Suppressor macrophage (primary cell): ENCODE measurements at places on chromosomes 1 and 21.

DNA sequence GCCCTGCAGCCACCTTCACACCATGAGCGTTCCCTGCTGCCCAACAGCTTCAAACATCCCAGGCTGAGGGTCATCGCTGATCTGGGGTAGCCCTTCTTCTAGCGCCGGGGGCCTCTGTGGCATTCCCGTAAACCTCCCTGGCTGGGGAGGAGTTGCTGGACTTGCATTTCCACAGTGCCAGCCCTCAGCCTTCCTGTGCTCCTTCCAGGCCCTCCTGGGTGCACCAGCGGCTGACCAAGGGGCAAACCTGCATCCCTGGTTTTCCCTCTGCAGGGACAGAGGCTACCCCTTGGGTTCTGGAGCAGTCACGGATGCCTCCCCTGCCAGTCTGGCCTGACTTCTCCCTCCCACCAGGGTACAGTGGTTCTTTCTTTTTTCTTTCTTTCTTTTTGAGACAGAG is 218.7 kb upstream of the TMEM51 start:
- DNase-seq, result no peak

DNA sequence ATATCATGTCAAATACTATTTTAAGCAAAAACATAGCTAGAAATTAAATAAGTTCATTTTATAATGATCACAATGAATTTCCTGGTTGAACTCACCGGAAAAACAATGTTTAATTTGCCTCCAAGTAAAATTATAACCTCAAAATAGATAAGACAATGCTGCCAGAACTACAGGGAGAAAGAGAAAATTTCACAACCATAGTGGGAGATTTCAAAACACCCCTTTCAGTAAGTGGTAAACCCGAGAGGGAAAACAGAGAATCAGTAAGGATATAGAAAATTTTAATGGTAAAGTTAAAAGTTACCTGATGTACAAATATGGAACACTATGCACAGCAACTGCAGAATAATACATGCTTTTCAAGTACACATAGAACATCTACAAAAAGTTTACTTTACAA is 43.2 kb upstream of the PLA2G4A start:
- DNase-seq, result peak; percentile 16

- DNase-seq, result no peak
These were observed 5.8 kb downstream of the CSRP1 start for GRCh38 chr1:201501144-201501543.

DNA sequence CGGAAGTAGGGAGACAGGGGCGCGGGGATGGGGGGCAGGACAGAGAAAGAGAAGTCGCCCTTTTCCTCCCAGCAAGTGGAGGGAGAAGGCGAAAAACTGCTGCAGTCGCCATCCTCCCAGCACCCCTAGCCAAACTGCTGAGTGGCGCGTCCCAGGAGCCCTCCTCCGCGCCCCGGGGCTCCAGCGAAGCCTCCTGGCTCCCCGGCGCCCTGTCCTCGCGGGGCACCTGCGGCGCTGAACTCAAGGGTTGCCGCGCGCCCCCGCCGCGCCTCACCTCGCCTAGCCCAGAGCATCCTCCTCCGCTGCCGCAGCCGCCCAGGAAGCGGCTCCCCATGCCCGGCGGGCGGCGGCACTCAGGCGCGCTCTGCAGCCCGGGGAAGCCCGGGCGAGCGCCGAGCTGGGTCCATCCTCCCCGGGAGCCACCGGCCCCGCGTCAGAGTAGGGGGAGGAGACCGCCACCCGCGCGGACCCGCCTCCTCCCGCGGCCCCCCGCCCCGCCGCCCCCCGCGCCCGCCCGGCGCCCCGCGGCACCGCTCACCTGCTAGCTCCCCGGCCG is at the start of gene DAB1:
TSS of gene DAB1 (minus strand) at position 405 of the 556 bp plus-strand sequence. CDS start 133,030 bp downstream, outside the sequence.
- no peak for DNase-seq

DNA sequence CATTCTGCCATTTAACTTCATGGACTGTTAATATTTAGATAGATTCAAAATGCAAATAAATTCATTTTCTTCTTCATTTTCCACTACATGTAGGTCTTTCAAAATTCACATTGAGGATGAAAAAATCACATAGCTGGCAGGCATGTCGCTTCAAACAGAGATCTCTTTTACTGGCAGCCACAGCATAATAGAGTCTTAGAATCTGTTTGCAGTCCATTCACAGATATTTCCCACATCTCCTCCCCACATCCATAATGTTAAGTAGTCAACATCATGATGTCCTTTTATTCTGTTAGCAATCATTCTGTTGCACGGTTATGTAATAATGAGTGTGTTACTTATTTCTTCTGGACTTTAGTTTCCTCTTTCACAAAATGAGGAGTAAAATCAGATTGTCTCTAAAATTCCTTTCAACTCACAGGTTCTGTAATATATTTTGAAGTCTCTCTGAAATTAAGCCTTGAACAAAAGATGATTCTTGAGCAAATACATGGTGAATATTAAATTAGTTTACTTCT is 257.5 kb upstream of the SNX7 start:
- DNase-seq, result no peak

GRCh38 chr1:25651824-25652741 is 35.5 kb downstream of the MAN1C1 start:
- no peak for DNase-seq

DNA sequence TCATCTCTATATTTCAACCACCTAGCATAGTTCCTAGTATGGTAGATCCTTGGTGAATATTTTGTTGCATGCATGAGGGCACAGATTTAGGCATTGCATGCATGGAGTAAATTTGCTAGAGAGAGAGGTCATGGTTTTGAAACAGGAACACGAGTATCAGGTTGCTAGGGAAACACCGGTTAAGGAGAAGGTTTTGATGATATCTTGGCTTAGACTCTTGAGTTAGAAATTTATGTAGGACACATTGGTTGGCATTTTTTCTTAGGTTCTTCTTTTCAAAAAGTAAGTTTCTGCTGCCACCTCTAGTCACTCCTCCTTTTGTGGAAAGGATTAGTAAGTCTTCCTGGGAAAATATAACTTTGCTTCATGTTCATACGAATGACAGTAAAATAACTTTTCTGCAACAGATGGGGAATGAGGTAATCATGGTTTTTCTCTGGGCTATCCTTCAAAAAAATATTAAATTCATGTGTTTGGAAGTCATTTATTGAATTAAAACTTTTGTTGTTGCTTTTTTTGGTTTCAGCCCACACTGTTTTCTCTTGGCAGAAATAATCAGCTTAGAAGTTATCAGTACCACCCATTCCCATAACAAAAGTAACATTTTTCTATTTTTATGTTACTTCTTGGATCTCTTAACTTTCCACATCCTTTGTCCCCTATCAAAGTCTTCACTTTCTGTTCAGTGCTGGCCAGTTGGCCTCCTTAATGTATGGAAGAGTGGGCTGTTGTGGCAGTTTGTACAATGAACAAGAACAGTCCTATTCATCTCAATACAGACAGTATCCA is 97.3 kb downstream of the PLA2G4A start:
- no peak for DNase-seq

GRCh38 chr1:207990876-207991582 is 80.1 kb upstream of the CD34 start:
- no peak for DNase-seq

GRCh38 chr21:44925378-44925755 is 4.7 kb upstream of the ITGB2 start:
- DNase-seq, result no peak

DNA sequence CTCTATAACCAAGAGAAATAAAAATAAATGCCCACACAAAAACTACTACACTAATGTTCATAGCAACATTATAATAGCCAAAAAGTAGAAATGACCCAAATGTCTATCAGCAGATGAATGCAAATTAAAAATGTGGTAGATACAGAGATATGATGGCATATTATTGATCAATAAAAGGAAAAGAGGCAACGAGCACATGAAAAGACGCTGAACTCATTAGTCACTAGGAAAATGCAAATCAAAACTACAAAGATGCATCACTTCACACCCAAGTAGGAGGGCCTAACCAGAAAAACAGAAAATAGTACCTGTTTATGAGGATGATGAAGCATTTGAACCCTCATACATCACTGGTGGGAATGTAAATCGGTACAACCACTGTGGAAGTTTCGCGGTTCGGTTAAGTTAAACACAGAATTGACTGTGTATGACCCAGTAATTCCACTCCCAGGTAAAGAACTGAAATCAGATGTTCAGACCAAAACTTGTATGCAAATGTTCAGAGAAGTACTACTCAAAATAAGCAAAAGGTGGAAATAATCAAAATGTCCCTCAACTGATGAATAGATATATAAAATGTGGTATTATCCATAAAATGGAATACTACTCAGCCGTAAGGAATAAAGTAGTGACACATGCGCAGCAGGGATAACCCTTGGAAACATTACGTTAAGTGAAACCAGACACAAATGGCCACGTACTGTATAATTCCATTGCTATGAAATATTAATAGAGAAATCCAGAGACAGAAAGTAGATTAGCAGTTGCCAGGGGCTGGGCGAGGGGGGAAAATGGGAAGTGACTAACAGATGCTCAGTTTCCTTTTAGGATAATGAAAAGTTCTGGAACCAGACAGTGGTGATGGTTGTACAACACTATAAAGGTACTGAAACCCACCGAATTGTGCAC is 3.1 kb downstream of the USP48 start:
- no peak for DNase-seq

DNA sequence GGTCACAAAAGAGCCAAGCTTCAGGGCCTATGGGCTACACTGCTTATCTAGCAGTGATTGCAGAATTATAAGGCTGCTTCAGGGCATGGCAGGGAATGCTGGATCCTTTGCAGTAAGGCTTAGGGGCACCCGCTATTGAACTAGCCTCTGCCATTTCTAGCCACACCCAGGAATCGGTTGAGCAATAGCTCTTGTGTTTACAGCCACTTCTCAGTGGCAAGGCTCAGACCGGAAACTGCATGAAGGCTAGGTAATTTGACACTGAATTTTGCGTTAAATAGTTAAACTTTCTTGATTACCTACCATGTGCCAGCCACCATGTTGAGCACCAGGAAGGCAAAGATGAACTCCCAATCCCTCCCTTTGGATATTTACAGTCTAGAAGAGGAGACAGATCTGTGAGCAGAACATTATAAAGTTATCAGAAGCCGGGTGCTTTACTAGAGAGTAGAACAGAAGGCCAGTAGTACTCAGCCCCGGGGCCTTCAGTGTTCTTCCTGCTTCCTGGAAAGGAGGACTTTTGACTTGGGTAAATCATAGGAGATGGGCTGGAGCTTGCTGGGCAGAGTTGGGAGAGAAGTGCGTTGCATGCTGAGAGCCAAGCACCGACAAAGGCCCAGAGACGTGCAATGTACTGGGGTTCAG is 98.6 kb upstream of the LPGAT1 start:
- peak; percentile 36 for DNase-seq

GRCh38 chr1:169680377-169681019 is 30.9 kb downstream of the SELL start:
- no peak for DNase-seq

DNA sequence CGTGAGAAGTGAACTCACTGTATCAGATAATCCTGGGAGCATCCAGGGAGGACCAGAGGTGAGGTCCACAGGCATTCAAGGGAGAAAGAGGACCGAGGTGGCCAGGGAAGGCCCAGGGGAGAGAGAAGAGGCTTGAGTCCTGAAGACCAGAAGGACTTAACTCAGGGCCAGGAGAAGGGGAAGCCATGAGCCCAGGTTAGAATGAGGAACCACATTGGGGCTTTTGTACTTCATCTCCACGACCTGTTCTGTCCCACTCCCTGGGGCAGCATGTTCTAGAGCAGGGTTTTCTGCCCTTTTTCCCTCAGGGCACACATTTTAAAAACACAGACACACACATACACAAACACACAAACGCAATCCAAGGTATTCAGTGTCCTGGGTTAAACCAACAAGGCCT is 8.4 kb downstream of the LGR6 start:
- DNase-seq, result no peak

DNA sequence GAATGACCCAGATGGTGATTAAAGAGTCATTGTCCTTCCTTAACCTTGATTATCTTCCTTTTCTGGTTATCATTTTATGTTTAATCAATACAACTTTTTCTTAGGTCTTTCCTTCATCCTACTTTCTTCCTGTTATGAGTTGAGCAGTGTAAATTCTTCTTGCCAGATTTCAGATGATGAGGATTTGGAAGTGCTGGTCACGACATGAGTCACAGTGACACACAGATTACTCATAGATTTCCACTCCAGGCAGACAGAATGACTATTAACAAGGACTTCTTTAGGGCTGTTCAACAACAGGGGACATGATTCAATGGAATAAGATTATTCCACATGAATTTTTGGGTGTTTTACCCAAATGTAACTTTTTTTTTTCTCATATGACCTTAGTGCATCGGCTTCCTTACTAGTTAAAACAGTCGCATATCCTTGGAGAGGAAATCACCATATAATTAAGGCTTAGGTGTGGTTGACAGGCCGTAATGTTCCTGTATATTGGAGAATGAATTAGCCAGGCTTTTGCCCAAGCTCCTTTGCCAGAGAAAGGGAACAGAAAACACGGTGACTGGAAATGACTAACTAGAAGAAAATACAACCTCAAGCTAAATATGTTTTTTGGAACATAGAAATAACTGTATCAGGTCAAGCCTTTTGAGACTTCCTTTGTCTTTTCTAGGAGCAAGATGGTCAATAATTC is 44.2 kb downstream of the PRRX1 start:
- no peak for DNase-seq

DNA sequence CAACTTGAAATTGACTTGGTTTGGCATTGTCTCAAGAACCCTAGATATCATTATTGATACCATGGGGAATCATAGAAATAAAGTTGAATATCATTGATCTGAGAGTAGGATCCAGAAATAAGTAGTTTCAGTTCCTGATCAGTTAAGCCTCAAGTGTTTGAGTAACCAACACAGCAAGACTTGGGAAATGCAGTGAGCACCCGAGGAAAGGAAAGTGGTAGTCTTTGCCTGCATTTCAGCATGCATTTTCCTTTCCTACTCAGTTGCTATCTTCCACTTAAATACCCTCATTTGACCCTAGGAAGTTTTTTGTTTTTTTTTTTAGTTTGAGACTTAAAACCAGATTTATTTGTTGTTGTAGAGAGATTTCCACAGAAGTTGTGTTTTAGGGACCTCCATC is 18.9 kb downstream of the CLEC20A start:
- no peak for DNase-seq

DNA sequence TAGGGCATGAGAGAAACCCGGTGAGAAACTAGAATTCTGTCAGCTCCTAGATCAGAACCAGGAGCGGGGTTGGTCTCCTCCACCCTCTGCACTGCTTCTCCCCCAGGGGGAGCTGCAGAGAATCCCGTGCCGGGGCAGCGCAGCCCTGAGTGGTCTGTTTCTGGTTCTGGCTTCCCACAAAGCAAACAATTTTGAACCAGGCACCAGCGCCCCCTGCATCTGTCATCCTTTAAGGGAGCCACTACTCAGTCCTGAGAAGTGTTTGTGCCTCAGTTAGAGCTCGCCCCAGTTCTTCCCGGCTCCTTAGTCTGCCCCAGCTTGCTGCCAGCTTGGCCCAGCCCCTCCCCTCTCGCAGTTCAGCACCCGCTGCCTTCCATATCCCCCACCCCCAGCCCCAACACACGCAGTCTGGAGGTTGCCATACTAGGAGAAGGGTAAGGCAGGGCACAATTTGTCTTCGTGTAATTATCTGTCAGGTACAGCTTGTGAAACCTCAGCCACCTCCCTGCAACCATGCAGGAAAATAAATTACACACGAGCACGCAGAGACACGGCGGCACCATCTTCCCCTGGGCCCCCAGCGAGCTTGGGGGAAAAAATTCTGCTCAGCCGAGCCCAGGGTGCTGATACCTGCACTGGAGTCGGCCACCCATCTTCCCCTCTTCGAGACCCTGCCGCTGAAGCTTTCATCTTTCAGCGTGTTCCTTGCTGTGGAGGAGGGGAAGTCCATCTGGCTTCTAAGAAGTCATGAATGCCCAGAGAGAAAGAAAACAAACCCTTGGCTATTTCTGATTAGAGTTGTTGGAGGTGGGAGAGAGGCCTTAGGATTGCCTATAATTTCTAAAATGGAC is 62.6 kb upstream of the CD1D start:
- peak; percentile 57 for DNase-seq
